ENCODE measurements at places on chromosomes 13 and 19. TPM values are rescaled to one million over a fixed set of nuclear protein-coding genes. Genes with fewer than 3 reads are reported as not detected.

DNA sequence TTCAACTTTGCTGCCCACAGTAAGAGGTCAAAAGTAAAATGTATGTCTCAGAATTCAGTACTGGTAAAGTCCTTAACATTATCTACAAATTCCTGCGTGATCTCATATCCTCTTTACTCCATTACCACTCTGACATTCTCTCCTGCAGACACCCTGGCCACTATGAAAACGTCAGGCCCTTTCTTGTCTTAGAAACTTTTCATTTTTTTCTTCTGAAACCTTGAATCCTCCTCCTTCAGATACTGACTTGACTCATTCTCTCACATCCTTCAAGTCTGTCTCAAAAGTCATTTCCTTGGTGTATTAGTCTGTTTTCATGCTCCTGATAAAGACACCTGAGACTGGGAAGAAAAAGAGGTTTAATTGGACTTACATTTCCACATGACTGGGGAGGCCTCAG, 262.3 kb downstream of the POU4F1 start:
- DNase-seq: no peak

KL gene
- 2.1 TPM for total RNA-seq

ZNF730 gene
- total RNA-seq: 0.43 TPM

DNA sequence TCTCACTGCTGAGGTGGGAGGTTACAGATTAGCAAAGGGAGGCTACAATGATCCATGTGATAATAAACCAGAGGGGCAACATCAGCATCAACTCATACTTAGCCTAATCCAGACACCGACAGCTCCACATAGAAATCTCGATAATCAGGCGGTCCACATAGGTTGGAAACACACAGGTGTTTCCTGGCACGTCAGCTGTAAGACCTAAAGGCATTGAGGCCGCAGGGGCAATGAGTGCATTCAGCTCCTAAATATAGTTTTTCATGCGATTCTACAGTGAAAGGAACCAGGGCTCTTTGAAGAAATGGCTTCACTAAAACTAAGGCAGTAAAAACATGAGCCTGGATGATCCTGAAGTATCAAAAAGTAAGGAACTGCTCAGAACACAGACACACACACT, 19.3 kb downstream of the PLPP2 start:
- no peak for DNase-seq

ATP8A2 gene
- 0.65 TPM for total RNA-seq

DNA sequence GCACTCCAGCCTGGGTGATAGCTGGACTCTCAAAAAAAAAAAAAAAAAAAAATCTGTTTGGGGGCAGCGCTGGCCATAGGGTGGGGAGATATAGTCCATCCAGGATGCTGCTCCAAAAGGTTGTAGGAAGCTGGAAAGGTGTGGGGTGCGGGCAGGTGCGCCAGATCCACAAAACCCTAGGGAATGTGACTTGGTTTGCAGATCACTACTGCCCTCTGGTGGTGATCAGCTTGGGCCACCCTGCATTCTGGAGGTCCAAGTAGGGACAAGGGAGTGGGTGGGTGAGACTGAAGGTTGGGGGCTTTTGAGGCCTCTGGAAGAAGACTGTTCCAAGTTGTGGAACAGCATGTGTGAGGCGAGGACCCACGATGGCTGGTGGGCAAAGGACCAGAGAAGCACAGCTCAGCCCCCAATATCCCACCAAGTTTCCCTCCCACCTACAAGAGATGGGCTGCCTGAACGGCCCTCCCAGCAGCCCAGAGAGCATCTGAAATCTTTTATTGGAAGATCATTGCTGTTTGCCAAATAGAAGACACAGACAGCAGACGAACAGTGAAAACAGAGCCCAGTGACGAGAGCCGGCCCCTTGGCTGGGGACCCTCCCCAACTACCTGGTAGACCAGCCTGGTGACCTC, 10.4 kb upstream of the TYK2 start:
- DNase-seq: peak; percentile 47

DNA sequence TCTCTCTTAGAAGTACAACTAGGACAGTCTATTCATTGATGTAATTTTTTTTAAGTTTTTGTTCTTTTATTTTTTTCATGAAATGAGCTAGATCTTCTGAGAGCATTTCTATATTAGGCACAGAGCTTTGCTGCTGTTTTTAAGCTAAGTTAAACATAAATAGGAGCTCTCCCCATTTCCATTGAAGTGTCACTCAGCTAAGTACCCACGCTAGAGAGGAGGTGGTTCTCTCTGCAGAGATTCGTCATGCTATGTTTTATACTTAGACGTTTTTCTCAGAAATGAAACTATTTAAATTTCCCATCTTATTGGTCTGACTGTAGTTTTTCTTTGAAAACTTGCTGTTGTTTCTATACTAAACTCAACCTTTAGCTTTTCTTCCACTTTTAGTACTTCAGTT, 271.5 kb downstream of the PCDH9 start:
- no peak for DNase-seq

DNA sequence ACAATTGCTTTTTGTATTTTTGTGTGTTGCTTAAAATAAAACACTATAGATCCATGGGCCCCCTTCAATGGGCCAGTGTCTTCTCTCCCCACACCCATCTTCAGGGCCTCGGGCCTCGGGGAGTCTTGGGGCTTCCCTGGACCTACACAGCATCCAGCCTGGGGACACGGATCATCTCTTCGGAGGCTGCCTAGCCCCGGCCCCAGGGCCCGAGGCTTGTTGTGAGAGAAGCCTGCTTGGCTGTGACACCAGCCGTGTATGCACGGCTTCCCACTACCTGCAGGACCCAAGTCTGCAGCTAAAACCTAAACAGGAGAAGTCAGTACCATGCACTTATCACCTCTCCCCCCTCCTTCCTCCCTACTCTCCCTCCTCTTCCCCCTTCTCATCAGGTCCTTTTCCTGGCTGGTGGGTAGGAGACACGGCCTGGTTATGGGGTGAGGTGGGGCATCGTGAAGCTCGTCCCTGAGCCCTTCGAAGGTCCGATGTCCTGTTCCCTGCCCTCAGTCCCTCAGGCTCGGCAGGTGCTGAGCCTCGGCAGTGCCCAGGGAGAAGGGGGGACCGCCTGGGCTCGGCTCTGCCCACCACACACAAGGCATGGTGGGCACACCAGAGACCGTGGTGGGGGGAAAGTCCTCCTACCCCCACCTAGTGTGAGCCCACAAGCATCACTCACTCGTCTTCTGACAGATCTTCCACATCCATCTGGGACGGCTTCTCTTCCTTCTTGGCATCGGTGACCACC, 9.5 kb downstream of the C13orf46 start:
- DNase-seq: peak; percentile 37

GRCh38 chr13:105732806-105733529, 802.5 kb downstream of the EFNB2 start:
- DNase-seq: no peak

DNA sequence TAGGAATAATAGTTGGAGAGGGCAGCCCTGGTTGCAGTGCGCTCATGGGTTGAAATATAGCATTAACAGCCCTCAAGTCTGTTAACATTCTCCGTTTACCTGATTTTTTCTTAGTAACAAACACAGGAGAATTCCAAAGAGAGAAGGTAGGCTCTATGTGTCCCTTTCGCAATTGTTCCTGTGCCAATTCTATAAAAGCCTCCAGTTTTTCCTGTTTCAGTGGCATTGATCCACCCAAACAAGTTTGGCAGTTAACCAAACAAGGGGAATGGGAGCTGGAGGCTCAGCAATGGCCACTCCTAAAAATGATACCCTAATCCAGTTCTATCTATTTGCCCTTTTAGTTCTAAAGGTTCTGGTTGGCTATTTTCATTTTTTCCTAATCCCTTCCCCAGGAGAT, 151.6 kb downstream of the ZNF486 start:
- no peak for DNase-seq

DNA sequence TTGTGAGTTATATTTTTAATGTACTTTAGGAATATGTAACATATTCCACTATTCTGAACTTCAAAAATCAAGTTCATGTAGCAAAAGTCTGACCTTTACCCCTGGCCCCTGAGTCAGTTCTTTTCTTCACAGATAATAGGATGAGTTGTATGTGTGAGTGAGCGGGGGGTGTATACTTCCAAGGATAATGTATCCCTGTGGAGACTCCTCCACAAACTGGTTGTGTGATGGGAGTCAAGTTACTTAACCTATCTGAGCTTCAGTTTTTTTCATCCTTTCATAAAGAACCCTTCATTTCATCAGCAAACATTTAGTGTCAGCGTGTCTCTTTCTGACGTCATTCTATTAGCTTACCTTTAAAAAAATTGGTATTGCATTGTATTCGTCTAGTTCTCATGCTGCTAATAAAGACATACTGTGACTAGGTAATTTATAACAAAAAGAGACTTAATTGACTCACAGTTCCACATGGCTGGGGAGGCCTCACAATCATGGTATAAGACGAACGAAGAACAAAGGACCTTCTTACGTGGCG, 288.1 kb upstream of the GPC6 start:
- DNase-seq: no peak

- DNase-seq: no peak
Measured at GRCh38 chr13:37453246-37453645, 145.3 kb downstream of the POSTN start.

- no peak for DNase-seq
Measured at GRCh38 chr13:59305896-59306295, 857.8 kb downstream of the DIAPH3 start.

- no peak for DNase-seq
Measured at GRCh38 chr19:42293540-42293939, 8.4 kb upstream of the PRR19 start.

DNA sequence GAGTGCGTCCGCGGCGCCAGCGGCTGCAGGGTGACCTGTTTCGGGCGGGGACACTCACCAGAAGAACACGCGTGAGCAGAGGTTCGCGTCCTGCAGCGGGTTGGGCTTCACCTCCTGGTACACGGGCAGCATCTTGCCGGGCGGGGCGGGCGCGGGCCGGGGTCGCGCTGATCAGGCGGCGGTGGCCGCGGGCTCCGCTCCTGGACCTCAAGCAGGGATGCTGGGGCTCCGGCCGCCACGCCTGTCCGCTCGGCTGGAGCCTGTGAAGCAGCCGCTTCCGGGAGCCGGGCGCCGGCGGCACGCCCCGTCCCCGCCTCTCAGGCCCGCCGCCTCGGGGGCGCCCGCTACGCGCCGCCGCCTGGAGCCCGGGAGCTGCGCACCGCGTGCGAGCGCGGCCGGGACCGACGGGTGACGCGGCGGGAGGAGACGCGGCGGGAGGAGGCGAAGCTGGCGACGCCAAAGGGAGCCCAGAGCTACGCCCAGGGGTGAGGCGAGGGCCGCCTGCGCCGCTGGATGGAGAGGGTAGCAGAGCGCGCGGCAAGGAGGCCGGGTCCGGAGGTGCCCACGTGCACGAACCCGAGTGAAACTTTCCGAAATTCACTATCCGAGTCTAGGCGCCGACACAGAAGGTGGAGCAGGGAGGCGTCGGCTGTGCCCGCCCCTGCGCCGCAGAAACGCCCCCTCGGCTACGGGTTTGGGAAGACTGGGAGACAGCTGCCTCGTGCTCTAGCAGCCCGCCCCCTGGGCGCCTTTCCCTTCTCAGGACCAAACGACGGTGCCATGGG, at the start of gene ABCC4:
ABCC4 (minus strand) TSS at position 269 of the 785 bp plus-strand sequence; CDS start at position 132, 137 bp downstream.
- peak; percentile 90 for DNase-seq

DNA sequence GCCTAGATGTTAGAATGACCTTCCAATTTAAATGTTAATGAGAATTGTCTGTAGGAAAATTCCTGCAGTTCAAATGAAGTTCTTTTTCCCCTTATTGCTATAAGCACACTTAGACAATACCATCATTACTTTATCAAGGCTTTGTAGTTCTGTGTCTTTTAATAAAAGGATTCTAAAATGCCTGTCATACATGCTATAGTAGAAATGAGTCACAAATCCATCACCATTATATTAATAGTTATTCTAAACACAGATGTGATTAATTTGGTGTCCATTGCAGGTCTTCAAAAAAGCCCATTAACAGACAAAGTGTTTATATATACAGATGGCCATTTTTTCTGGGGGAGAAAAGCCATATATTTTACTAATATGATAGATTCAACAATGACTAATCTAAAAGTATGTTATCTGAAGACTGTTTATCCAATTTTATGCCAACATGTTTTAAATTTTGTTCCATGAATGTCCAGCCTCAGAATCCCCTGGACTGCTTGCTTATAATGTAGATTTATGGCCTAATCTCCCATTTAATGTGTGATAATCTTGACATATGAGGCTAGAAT, 1678.3 kb upstream of the PCDH20 start:
- DNase-seq: no peak

SDHAF1 gene
- 13.7 TPM for total RNA-seq

All from right cardiac atrium (tissue), 5 donors.